Glutamatergic neuron (in vitro differentiated cells): ENCODE measurements at places on chromosomes 1 and 21.

GRCh38 chr1:156704930-156705320, 458 bp downstream of the CRABP2 start:
- DNase-seq, result peak; percentile 39

- DNase-seq, result no peak
Measured at GRCh38 chr21:24881506-24881905, 725.8 kb downstream of the MRPL39 start.

DNA sequence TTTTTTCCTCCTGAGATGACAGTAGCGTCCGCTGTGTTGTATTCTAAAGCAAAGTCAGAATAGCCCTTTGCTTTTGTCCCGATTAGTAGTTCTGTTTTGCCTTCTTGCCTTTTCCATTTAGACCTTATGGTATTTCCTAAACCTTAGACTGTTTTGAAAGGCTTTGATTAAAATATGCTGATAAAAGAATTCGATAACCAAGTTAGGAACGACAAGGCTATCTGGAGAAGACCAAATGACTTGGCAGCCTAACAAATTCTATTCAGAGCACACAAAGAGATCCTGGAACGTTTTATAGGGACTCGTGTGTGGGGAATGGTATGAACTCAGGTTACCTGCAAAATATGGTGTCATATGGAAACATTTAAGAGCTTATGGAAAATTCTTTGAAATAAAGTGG, 42.9 kb downstream of the NFIA start:
- DNase-seq, result no peak

DNA sequence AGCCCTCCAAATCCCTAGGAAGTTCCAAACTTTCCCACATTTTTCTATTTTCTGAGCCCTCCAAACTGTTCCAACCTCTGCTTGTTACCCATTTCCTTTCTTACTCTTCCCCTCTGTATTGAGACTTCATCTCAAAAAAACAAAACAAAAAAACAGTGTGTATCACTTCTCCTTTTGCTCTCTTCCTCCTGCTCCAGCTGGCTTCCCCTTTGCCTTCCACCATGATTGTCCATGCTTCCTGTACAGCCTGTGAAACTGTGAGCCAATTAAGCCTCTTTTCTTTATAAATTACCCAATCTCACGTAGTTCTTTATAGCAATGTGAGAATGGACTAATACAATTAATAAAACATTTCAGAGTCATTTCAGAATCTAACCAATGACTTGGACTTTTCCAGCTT, 69.6 kb upstream of the KRTAP19-8 start:
- no peak for DNase-seq

DNA sequence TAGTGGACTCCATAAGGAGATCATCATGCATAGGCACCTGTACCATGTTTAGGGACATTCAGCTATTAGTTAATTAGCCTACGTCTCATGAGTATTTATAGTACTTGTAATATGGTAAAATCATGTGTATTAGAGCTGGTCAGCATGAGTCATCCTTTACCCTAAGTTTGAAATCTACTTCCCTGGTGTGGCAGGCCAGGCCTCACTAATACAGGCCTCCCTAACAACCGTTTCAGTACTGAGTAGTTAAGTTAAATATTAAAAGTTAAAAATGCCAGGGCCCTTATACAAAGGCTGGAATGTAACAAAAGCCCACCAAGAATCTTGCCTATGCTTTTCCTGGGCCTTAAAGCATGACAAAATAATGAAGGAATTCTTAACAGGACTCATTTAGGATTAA, 356.3 kb upstream of the DPYD start:
- DNase-seq, result no peak

- DNase-seq, result no peak
Measured at GRCh38 chr21:36203603-36203889, 46.9 kb downstream of the DOP1B start.

- DNase-seq, result no peak
Measured at GRCh38 chr1:156742017-156742416, 1.1 kb upstream of the MRPL24 start.

DNA sequence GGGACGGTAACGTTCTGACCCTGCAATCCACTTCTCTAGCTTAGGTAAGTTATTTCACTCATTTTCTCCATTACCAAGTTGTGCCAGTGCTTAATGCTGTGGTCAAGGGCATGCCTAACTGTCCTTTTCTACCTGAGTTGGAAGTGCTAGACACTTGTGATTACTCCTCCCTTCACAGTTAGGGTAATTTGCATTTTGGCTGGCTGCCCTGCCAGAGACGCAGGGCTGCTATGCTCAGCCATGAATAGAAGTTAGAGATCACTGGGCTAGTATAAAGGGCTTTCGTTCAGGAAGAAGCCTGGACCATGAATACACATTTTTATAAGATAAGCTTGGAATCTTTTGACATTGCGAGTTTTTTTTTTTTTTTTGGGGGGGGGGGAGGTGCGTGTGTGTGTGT, 633.2 kb upstream of the NEGR1 start:
- no peak for DNase-seq

GRCh38 chr21:17231124-17231523, 281.7 kb upstream of the CXADR start:
- DNase-seq, result no peak

DNA sequence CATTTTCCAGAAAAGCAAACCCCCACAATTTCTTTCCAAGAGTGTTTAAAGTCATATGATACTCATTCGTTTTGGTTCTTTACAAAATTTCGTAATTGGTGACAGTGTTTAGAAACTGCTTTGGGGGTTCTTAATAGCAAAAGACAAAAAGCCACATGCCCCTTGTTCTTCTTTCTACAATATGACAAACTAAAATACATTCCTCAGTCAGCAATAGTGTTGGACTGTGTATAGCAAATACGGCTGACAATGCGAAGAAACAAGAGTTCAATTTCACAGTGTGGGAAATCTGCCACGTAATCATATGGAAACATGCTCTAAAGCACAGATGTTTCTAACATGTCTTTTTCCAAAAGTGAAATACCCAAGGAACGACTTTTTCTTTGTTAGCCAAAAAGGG, 7.6 kb upstream of the IFNAR1 start:
- no peak for DNase-seq

GRCh38 chr1:77624102-77624501, 58.4 kb downstream of the ZZZ3 start:
- no peak for DNase-seq

- no peak for DNase-seq
Measured at GRCh38 chr1:42674682-42675081, 7.5 kb upstream of the YBX1 start.

DNA sequence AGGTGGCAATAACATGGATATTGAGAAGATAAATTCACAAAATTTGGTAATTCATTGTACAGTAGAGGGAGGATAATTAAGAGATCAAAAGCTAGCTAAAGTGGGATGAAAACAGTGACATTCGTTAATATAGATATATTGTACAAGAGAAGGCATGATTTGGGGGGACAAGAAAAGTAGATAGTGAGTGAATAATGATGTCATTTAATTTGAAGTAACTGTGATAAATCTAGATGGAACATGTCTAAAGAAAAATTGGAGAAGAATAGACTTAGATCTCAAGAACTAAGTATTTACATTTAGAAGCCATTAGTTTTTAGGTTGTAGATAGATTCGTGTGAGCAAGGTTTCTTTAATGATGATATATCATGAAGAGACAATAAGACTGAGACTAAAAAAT, 594.0 kb upstream of the RGS18 start:
- DNase-seq, result no peak

DNA sequence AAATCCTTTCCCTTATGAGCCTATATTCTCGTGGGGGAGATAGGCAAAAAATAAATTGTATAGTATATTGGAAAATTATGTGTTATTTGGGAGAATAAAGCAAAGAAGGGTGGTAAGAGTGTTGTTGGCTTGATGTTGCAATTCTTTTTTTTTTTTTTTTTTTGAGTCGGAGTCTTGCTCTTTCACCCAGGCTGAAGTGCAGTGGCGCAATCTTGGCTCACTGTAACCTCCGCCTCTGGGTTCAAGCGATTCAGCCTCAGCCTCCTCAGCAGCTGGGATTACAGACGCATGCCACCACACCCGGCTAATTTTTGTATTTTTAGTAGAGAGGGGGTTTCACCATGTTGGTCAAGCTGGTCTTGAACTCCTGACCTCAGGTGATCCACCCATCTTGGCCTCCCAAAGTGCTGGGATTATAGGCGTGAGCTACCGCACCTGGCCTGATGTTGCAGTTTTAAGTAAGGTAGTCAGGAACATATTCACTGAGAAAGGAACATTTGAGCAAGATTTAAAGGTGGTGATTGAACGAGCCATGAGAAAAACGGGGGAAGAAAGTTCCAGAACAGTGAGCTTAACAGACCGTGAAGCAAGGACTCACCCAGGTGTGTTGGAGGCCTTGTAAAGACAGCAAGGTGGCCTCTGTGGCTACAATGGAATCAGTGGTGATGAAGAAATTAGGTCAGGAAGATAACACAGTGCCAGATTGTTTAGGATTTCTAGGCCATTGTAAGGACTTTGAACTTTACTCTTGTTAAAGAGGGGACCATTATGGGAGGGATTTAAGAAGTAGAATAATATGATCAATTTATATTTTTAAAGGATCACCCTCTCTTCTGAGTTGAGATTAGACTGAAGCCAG, 45.8 kb downstream of the RPRD2 start:
- DNase-seq, result no peak

- DNase-seq, result no peak
Measured at GRCh38 chr1:192272732-192273131, 44.1 kb upstream of the RGS21 start.

- DNase-seq, result no peak
Measured at GRCh38 chr1:204152310-204153044, 633 bp upstream of the ETNK2 start.

DNA sequence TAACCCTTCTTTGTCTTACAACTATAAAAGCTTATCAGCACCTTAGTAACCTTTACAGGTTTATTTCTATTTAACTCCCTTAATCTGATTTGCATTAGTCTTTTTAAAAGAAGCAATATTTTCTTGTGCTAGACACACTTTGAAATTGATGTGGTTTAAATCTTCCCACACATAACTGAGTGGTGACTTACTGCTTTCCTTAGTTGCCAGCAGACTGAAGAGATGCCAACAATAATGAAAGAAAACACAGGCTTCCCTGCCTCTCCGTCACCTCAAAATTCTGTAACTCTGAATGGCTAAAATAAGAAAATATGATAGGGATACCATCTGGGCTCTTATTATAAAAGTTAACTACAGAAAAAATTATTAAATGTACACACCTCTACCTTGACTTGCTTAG, 196.8 kb downstream of the PTBP2 start:
- DNase-seq, result no peak

DNA sequence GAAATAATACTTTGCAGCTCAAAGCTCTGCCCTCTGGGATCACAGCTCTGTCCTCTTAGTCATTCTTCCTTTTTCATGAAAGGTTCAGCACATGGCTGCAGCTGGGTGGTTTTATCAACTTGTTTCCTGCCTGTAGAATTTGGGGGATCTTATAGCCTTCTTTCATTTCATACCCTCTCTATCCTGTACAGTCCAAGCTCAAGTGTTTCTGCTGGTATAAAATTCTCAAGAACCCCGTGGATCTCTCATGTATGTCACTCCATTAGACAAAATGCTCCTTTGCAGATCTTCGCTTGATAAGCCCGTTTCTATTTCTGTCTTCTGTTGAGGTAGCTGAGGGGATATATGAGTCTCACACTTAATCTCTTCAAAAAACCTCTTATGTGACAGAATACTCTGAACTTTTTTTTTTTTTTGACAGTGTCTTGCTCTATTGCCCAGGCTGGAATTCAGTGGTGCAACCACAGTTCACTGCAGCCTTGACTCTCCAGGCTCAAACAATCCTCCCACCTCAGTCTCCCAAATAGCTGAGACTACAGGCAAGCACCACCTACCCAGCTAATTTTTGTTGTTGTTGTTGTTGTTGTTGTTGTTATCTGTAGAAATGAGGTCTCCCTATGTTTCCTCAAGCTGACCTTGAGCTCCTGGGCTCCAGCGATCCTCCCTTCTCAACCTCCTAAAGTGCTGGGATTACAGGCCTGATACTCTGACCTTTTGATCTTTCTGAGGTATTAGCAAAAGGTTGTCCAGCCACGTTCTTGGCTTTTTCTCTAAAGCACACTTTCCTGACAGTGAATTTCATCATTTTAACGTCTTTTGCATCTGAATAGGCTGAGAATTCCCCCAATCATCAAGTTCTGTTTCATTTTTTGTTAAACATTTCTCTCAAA, 24.6 kb upstream of the COL9A2 start:
- DNase-seq, result no peak

DNA sequence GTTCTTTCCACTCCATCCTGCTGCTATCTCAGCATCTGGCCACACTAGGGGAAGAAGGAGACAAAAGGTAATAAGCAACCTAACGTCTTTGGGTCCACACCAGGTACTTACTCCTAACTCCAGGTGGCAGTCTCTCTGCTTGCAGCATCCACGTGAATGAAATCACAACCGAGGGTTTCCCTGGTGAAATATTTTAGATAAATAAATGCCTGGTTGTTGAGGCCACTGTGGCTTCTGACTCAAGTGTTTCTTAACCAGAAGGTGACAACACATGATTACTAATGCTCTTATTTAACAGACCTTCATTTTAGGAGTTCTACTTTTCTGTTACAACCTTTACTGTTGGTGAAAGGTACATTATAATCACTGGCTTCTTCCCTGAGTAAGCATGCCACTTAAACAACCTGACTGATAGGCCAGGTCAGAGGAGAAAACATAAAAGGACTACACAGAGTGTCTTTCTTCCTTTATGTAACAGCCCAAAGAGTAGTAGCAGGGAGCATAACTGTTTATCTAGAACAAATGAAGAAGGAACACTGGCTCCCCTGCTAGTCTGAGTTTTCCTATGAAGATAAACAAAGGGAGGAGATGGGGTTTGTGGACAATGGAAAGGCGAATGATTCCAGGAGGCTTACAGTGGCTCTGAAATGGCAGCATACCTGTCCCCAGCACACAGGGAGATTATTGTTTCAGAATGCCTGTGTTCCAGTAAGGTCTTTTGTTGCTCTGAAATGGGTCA, 59.9 kb downstream of the SYT6 start:
- DNase-seq, result no peak

DNA sequence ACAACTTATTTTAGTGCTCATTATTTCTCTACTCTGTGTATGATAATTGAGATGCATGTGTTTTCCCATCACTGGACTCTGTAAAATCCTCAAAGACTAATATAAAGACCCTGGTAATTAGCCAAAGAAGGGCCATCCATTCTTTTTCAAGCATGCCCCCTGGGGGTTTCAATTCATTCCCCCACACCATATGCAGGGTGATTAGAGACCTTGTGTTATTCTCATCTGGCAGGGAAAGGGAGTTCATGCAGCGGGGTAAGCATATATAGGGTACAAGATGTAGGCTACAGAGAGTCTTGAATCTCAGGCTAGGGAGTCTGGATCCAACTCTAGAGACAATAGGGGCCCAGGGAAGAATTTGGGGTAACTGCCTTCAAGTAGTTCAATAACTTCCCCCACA, 166.5 kb downstream of the TNR start:
- no peak for DNase-seq
